ENCODE measurements at places on chromosomes 13 and 19.

DNA sequence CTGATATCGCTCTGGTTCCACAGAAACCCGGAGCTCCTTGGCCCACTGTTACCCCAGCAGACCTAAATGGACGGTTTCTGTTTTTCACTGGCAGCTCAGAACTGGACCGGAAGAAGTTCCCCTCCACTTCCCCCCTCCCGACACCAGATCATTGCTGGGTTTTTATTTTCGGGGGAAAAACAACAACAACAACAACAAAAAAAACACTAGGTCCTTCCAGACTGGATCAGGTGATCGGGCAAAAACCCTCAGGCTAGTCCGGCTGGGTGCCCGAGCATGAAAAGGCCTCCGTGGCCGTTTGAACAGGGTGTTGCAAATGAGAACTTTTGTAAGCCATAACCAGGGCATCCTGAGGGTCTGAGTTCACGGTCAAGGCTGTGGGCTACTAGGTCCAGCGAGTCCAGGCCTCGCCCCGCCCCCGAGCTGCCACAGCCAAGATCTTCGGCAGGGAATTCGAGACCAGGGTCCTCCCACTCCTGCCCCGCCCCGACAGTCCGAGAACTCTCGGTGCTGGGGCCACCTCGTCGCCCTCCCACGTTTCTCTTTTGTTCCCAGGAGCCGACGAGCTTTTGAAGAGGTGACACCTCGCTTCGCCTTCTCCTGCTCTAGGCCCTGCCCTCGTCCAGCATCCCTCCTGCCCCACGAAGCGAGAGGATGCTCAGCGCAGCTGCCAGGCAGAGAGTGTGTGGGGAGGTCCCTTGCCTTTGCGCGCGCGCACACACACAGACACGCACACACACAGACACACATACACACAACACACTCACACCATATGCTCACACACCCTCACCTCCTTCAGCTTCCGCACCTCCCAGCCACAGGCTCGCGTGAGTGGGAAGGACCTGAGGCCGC, 8.8 kb downstream of the ZIC2 start:
- DNase-seq, result no peak

DNA sequence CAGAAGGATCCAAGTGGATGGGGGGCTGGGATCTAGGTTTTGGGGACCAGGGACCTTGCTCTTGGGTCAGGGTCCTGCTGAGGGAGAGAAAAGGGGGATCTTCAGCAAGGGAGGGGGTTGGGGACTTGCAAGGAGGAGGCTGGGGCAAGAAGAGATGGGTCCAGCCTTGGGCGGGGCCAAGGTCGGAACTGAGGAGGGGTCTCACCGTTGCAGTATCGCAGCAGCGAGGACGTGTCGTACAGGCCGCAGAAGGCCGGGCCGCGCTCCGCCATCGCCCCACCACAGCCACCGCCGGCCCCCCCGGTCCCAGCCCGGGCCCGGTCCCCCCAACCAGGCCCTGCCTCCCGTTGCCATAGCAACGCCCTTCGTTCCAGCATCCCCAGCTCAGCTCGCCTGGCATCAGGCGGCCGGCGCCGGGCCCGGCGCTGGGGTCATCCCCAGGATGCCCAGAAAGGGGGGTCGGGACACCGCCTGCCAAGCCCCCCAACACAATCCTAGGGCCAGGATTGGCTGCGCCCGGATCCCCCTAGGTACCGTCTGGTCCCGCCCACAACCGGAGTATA, 6.0 kb upstream of the EML2 start:
- no peak for DNase-seq

DNA sequence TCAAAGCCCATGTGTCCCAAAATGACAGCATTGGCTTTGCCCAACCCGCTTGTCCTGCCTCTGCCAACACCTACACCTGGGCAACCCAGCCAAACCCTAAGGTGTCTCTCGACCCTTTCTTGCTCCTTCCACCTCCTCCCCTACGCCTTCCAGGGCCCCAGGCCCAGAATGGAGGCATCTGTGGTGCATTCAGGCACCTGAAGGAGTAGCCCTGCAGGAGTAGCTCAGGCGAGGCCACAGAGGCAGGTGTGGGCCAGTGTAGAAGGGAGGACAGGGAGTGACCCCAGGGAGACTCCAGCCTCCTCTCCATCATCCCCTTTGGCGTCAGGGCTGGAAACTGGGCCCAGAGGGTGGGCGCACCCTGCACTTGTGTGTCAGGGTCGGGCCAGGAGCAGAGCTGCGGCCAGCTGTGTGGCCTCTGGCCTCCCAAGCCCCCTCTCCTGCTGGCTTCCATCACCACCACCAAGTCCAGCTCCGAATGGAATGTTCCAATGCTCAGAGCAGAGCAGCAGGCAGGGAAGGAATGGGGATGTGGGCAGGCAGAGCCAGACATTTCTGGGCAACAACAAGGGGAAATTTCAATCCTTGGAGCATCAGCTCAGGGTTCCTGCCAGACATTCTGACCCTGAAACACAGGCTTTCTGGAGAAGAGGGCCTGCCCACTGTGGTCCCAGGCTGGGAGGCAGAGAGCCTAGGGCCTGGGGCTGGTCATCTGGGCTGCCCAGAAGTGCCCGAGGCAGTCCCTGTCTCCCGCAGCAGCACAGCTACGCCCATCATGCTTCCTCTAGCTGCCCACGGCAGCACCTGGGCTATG, 16.4 kb downstream of the PLEKHF1 start:
- DNase-seq, result no peak

GRCh38 chr19:14479975-14480699, 5.0 kb upstream of the PTGER1 start:
- peak; percentile 65 for DNase-seq

GRCh38 chr13:61608138-61608537, 192.5 kb upstream of the PCDH20 start:
- no peak for DNase-seq

- DNase-seq, result no peak
Measured at GRCh38 chr13:23467048-23467931, 33.8 kb upstream of the SACS start.

DNA sequence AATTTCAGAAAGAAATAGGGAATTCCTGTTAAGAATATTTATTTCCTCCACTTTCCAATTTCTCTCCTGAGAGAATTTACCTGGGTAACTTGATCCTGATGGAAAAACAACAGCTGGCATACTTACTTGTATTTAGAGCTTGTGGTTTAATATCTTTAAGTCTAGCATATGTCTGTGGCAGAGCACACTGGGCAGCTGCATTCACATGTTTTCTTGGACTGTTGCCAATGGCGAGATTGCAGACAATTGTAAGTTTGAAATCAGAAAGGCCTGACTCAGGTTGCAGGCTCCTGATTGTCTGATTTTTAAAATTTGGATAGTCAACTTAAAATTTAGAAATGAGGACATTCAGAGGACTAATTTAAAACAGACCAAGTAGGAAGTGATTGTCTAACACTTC, 66.9 kb downstream of the NHLRC3 start:
- DNase-seq, result no peak

DNA sequence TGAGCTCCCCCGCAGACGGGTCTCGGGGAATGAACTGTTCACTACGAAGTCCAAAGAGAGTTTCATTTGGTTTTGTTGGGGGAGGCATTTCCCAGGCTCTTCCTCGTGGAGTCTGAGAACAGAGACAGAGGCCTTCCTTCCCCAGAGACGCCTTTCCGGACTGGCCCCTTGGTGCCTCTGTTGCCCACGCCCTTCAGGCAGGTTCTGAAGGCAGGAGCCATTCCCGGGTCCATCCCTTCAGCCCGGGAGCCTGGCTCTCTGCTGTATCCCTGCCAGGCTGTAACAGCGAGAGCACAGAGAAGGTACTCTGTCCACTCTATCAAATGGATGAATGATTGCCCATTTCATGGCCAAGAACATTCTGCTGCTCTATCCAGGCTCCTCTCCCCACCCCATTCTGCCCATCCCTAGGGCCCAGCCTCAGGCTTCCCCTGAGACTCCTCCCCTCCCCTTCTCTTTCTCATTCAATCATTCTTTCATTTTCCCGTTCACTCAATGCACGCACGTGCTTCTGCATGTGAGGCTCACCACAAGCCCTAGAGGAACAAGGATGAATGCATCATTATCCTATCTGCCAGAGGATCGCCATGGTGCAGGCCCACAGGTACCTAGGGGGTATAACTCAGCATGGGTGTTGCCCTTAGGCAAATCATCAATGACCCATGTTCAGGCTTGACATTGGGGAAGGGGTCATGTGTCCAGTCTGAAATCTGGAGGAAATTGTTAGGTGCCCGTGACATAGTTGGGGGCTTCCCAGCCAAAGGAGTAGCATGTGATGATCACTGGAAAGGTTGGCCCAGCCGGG, 298.6 kb downstream of the ZNF536 start:
- DNase-seq, result no peak

DNA sequence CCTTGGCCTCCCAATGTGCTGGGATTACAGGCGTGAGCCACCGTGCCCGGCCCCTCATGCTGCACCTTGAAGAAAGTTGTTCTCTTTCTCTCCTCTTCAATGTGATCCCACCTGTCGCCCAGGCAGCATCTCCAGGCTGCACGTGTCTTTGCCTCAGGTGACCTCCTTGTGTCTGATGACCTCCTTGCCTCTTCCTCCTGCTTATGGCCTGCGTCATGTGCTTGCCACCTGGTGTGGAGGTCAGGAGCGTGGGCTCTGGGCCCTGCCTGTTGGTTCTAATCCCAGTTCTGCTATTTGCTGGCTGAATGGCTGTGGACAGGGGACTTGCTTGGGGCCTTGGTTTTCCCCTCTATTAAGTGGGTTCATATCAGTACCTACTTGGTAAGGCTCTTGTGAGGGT, 6.3 kb downstream of the BICRA start:
- DNase-seq, result no peak

GRCh38 chr19:45578861-45579260, 5.7 kb downstream of the OPA3 start:
- no peak for DNase-seq

GRCh38 chr19:49150944-49151243, 4.3 kb downstream of the HRC start:
- no peak for DNase-seq

GRCh38 chr19:5504114-5504513, 48.9 kb downstream of the ZNRF4 start:
- no peak for DNase-seq

DNA sequence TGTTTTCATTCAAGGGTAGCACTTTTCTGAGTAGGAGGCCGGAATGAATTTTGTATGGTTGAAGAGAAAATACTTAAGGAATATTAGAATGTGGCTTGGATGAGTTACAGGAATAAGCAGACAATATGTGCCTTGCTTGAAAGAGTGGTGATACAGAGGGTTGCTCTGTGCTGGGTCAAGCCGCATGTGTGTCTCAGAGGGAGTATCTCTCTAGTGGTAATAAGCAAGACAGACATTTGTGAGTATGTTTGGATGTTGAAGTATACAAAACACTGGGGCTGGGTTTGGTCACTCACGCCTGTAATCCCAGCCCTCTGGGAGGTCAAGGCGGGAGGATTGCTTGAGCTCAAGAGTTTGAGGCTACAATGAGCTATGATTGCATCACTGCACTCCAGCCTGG, 103.9 kb downstream of the LMO7 start:
- no peak for DNase-seq

- no peak for DNase-seq
Measured at GRCh38 chr19:1754636-1755466, 1.5 kb downstream of the ONECUT3 start.

- no peak for DNase-seq
Measured at GRCh38 chr13:23871616-23872220, 17.5 kb downstream of the MIPEP start.

GRCh38 chr13:106651442-106651841, 83.5 kb upstream of the ARGLU1 start:
- DNase-seq, result no peak

GRCh38 chr19:45960595-45961235, 12.9 kb downstream of the NOVA2 start:
- DNase-seq, result no peak

- DNase-seq, result no peak
Measured at GRCh38 chr13:110348309-110349105, 41.4 kb downstream of the COL4A2 start.

GRCh38 chr13:22948421-22948820, 232.4 kb upstream of the SGCG start:
- DNase-seq, result no peak

GRCh38 chr13:94139393-94139995, 340.0 kb downstream of the DCT start:
- DNase-seq, result no peak

DNA sequence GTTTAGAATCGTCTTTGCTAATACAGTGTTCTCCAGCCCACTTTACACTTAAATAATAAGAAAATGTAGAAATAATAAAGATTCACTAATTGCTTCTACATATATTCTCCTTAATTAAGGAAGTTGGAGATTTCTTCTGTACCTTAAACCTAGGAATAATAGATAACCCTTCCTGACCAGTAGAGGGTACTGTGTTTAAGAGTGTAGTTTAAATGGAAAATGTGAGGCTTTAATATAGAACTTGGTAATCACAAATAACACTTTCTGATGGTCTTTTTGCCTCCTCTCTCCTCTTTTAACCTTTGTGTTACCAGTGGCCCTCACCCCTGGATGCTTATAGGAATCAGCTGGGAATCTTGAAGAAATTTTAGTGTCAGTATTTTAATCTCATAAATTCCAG, 20.7 kb downstream of the POMP start:
- no peak for DNase-seq

DNA sequence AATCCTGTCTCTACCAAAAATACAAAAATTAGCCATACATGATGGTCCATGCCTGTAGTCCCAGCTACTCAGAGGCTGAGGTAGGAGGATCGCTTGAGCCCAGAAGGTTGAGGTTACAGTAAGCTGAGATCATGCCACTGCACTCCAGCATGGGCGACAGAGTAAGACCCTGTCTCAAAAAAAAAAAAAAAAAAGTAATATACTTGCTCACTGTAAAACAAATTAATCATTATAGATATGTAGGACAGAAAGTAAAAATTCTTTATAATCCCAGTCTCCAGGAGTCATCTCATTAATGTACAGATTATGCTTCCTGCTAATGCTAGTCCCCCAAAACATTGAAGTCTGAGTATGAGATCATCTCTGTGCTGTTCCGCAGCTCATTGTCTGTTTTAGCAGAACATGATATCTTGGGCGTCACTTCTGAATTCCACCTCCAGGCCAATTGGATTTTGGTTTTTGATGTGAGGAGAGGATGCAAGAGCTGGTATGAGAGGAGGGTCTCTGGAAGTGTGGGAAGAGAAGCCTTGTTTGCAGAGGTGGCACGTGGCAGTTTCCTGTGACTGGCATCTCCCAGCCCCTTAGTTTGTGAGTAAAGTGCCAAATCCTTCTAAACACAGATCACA, 75.4 kb upstream of the NPAS1 start:
- no peak for DNase-seq

DNA sequence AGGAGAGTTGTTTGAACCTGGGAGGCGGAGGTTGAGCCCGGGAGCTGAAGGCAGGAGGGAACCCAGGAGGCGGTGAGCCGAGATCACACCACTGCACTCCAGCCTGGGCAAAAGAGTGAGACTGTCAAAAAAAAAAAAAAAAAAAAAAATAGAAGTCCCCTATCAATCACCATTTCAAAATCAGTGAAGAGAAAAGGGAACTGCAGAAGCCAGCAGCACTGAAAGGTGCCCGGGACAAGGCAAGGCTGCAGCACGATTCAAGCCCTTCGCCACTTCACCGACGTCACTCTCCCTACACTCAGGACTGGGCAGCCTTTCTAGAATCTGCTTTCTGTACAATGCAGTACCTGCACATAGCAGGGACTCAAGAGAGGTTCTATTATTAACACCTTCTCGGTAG, 21.9 kb upstream of the USP12 start:
- DNase-seq, result no peak

GRCh38 chr13:43377149-43377548, 353.8 kb downstream of the DNAJC15 start:
- DNase-seq, result no peak
